ENCODE measurements at places on chromosomes 7 and 10. TPM values are rescaled to one million over a fixed set of nuclear protein-coding genes. Genes with fewer than 3 reads are reported as not detected.
A peak's percentile ranks its signal among the peaks of the same experiment; 100 is the strongest.

GRCh38 chr10:129465796-129466702 is 992 bp upstream of the MGMT start:
- peaks cover 21% of the 10 kb centered on the region for H3K4me1 ChIP-seq
- peak overlapping the region; percentile 20 for H3K4me3 ChIP-seq
- DNase-seq, result no peak
- H3K27ac ChIP-seq, result peak overlapping the region; percentile 90

GRCh38 chr7:17318146-17318545 is 19.7 kb downstream of the AHR start:
- peak overlapping the region; percentile 36 for H3K27ac ChIP-seq
- no peaks in the 10 kb centered on the region for H3K27me3 ChIP-seq
- no peak overlapping the region for H3K4me3 ChIP-seq
- no peak for DNase-seq

DNA sequence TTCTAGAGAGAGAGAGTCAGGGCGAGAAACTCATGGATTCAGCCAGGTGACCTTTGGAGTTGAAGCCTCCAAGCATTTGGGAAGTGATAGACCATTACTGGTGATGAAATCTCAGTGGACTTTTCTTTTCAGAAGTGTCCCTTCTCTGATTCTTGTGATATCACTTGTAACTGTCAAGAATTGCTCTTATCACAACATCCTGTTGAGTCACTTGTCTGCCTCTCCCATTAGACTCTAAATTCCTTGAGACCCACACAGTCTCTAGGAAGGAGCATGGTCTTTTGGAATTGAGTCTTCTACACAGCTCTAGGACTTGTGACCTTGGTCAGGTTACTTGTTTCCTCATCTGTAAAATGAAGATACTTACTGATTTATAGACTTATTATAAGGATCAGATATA is 81.0 kb downstream of the CFAP58 start:
- DNase-seq, result no peak
- no peaks in the 10 kb centered on the region for H3K27me3 ChIP-seq
- H3K36me3 ChIP-seq, result no peaks in the 10 kb centered on the region
- no peak overlapping the region for H3K27ac ChIP-seq
- H3K4me1 ChIP-seq, result no peaks in the 10 kb centered on the region

DNA sequence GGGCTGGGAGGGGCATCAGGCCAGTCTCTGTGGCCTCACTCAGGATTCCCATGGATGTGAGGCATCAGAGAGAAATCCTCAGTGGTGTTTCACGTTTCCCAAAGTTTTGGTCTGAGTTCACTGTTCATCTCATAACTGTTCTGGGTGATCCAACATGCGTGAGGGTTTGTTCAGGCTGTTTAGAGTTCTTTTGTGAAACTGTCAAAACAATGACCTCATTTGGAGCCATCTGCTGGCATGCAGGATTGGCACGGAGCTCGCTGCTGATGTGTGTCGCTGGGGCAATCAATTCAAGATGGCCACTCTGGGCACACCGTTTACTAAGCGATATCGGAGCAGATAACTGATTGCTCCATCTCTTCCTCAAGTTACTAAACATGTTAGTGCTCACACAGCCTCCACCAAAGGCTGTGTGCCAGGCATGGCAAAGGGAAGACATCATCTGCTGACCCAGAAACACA is 365.6 kb downstream of the WDR11 start:
- H3K36me3 ChIP-seq, result no peaks in the 10 kb centered on the region
- no peaks in the 10 kb centered on the region for H3K4me1 ChIP-seq
- no peak overlapping the region for H3K4me3 ChIP-seq
- H3K27me3 ChIP-seq, result no peaks in the 10 kb centered on the region
- DNase-seq, result no peak

- H3K27ac ChIP-seq, result no peak overlapping the region
- H3K4me3 ChIP-seq, result no peak overlapping the region
- no peaks in the 10 kb centered on the region for H3K27me3 ChIP-seq
- no peaks in the 10 kb centered on the region for H3K4me1 ChIP-seq
Measured at GRCh38 chr7:68280931-68281330, 1284.3 kb downstream of the TYW1 start.

- H3K4me3 ChIP-seq, result no peak overlapping the region
- DNase-seq, result no peak
- peaks cover 3% of the 10 kb centered on the region for H3K36me3 ChIP-seq
- no peaks in the 10 kb centered on the region for H3K4me1 ChIP-seq
Measured at GRCh38 chr10:15783941-15784636, 64.4 kb upstream of the ITGA8 start.

DNA sequence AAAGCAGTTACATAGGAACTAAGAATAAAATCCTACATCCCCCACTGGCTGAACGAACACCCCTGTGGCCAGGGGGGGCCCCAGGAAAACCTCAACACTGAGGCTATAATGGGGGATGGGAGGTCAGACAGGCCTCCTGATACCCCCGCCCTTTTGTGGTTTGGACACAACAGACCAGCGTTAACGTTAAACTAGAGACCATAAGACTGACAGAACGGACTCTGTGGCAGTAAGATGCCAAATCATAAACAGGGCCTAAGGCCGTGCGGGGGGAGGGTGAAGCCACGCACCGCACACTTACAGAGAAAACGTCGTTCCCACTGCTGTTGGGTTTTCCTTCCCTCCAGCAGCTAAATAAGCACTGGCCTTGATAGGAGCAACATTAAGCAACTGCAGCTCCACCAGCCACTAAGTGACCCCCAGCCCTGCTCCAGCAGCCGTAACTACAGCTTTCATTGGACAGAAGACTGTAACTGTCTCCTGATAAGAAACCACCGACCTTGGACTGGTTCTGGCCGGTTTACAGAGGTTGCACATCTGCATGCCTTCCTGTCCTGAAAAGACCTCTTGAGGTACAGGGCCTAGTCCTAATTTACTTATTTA is 3.4 kb upstream of the PPP2R2D start:
- H3K27ac ChIP-seq, result no peak overlapping the region
- H3K36me3 ChIP-seq, result no peaks in the 10 kb centered on the region
- H3K4me1 ChIP-seq, result peaks cover 18% of the 10 kb centered on the region
- H3K4me3 ChIP-seq, result no peak overlapping the region
- DNase-seq, result no peak

DNA sequence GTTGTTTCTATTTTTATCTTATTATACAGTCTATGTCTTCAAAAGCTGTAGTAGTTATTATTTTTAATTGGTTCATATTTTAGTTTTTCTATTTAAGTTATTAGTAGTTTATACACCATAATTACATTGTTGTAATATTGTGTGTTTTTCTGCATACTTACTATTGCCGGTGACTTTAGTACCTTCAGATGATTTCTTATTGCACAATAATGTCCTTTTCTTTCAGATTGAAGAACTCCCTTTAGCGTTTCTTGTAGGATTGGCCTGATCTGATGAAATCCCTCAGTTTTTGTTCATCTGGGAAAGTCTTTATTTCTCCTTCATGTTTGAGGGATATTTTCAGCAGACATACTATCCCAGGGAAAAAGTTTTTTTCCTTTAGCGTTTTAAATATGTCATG is 74.3 kb upstream of the CREB5 start:
- H3K36me3 ChIP-seq, result no peaks in the 10 kb centered on the region
- no peak overlapping the region for H3K4me3 ChIP-seq

DNA sequence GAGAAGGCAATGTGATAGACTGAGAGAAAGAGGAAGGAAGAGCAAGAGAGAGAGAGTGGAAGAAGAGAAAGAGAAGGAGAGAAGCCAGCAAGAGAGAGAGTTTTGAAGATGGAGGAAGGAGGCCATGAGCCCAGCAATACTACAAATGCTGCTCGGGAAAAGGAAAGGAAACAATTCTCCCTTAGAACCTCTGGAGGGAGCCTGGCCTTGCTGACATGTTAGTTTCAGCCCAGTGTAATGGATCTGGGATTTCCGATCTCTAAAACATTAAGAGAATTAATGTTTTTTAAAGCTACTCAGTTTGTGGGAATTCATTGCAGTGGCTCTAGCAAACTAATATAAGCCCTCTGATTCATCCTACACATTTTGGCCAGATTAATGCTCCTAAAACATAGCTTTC is 206.8 kb upstream of the MTPN start:
- no peak overlapping the region for H3K27ac ChIP-seq
- no peak overlapping the region for H3K4me3 ChIP-seq
- no peaks in the 10 kb centered on the region for H3K4me1 ChIP-seq
- H3K27me3 ChIP-seq, result no peaks in the 10 kb centered on the region
- H3K36me3 ChIP-seq, result no peaks in the 10 kb centered on the region

DNA sequence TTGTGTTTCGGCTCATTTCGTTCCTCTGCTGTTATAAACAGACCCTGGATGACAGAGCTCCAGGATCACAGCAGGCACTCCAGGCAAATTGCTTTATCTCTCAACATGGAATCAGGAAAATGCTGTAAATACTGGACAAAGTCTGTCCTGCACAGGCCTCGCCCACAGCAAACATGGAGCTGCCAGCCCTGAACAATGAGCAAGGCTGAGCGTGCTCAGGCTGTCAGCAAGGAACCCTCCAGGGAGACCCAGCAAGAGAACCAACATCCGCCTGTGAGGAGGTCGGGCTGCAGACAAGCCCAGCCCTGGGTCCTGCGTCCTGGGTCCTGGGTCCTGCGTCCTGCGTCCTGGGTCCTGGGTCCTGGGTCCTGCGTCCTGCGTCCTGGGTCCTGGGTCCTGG is 180.8 kb downstream of the PTPRN2 start:
- no peak overlapping the region for H3K4me3 ChIP-seq
- H3K36me3 ChIP-seq, result no peaks in the 10 kb centered on the region
- H3K27me3 ChIP-seq, result no peaks in the 10 kb centered on the region
- no peak overlapping the region for H3K27ac ChIP-seq
- DNase-seq, result no peak

- peak overlapping the region; percentile 34 for H3K4me3 ChIP-seq
- H3K27ac ChIP-seq, result no peak overlapping the region
- H3K36me3 ChIP-seq, result no peaks in the 10 kb centered on the region
- peaks cover 12% of the 10 kb centered on the region for H3K4me1 ChIP-seq
Measured at GRCh38 chr7:158549176-158549615, 38.4 kb downstream of the PTPRN2 start.

DNA sequence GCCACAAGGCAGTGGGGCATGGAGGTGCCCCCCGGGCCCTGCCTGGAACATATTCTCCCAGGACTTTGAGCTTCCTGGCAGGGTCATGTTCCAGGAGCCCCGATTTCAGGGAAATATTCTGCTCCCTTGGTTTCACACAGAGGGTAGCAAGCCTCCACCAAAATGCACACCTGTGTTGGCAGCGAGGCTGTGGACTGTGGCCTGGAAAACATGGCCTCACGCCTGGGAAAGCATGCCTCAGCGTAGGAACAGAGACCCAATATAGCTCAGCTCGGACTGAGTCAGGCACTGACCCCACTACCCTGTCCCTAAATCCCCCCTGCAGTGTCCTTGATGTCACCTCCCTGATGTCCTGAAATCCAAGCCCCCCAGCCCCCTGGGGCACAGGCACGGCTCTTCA is 92.0 kb downstream of the KCNMA1 start:
- H3K4me1 ChIP-seq, result no peaks in the 10 kb centered on the region
- no peaks in the 10 kb centered on the region for H3K27me3 ChIP-seq
- no peak overlapping the region for H3K27ac ChIP-seq
- no peak for DNase-seq
- no peak overlapping the region for H3K4me3 ChIP-seq

DNA sequence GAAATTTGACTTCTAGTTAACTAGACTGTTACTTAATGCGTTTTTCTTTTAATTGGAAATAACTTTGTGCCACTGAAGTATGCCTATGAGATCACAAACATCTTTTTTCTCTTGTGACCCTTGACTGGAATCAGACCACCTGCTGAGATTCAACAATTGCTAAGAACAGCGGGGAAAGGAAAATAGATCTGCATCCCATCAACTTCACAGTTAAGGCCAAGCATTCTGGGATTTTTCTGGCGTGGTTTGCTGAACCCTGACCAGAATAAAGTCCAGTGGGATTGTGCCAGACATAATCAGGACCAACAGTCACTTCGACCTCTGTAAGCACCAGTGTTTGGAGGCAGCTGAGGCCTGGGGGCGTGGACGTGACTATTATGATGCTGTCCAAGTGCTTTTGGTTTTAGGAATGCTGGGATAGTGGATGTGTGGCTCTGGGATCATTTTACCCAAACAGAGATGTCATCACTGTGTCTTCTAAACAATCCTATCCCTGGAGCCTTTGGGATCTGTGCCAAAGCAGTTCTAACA is 373.3 kb upstream of the PRKCQ start:
- no peak overlapping the region for H3K27ac ChIP-seq
- H3K36me3 ChIP-seq, result no peaks in the 10 kb centered on the region
- no peak overlapping the region for H3K4me3 ChIP-seq
- H3K4me1 ChIP-seq, result no peaks in the 10 kb centered on the region

DNA sequence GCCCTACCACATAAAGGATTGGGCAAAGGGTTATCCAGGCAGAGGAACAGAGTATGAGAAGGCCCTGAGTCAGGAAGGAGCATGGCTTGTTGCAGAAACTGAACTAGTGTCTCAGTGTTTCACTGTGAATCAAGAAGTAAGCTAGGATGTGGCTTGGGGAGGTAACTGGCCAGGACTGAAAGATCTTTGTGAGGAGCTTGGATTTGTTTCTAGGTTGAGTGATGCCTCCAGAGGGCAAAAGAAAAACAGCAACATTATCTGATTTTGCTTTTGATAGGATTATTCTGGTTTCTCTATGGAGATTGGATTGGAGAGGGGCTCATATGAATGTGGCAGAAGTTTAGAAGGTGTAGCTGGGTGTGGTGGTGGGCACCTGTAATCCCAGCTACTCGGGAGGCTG is 137.9 kb upstream of the HDAC9 start:
- no peaks in the 10 kb centered on the region for H3K36me3 ChIP-seq
- no peak overlapping the region for H3K27ac ChIP-seq
- no peaks in the 10 kb centered on the region for H3K4me1 ChIP-seq
- H3K4me3 ChIP-seq, result no peak overlapping the region
- no peak for DNase-seq

DNA sequence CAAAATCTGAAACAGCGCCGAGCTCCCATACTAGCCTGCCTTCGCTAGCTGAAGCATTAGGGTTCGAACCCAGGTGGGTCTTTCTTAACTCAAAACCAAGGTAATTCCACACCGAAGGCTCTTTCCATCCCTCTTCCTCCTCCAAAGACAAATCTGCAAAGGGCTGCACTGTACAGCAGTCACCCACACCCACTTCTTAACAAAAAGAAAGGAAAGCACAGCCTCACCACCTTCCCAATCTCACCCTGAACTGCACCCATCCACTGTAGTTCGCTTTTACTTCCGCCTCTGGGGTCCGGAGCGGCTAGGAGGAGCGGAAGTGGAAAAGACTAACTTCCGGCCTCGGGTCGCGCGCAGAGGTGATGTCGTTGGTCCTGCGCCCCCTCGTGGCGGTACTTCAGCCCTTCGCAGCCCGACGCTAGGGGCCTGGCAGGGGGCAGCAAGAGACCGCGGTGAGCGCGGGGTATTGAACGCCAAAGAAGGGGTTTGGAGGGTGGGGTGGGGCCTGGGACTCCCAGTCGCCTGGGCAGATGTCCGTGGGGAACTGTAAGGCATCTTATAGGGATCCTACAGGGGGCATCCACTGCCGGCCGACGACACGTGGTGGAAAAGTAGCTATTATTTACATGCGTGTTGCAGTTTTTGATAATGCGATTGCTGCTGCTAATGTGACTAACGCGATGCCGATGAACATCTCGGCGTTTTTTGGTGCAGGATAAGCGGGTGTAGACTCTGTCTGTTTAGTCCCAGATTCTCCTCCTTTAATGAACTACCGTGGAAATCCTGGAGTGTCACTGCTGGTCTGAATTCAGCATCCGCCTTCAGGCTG is at the start of gene MTERF1:
MTERF1 (minus strand) TSS at position 290 of the 829 bp plus-strand sequence. CDS start 619 bp downstream, outside the sequence.
- peaks cover 6% of the 10 kb centered on the region for H3K36me3 ChIP-seq
- H3K27ac ChIP-seq, result peak within 1 kb of the TSS; percentile 72
- H3K4me3 ChIP-seq, result peak within 1 kb of the TSS; percentile 61
- no peaks in the 10 kb centered on the region for H3K27me3 ChIP-seq
- H3K4me1 ChIP-seq, result peaks cover 19% of the 10 kb centered on the region

Gene LRRC17
- total RNA-seq, result 4.0 TPM

Gene CUBN
- total RNA-seq, result 9.4 TPM

Gene TLL2
- not detected for total RNA-seq

Gene LRRN3
- not detected for total RNA-seq

Gene RSPH10B2
- total RNA-seq, result 20.1 TPM

Measured in upper lobe of left lung (tissue), 6 donors.